NCI-H2081 (cell line): ENCODE measurements at places on chromosomes 2 and 18.
A peak's percentile ranks its signal among the peaks of the same experiment; 100 is the strongest.

DNA sequence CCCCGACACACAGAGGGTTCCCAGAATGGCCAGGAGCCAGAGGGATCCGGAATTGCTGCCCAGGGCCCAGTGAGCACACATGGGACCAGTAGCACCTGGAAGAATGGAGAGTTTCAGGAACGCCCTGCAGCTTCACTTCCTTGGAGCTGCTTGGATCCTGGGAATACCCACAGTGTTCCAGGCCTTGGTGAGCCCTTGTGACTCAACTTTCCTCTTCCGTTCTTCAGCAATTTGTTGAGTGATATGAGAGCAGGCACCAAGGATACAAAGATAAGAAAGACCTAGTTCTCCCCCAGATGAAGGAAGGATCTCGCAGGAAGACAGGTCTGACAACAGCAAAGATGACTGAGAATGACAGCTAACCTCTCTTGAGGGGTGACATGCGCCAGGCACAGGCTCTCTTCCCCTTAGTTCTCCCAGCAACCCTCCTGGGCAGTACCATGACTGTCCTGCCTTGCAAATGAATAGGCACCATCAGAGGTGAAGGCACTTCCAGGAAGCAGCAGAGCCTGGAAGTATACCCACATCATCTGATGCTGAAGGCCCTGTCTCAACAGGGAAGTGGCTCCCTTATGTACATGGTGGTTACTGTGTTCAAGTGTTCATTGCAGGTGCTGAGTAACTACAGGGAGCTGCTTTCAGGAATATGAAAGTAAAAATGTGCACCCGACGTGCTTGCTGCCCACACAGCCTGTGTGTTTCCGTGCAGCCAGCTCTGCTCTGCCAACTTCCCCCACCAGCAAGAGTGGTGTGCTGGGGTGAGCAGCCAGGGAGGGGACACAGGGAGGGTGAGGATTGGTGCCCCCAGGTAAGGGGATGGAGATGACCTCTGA is 116.2 kb downstream of the STPG4 start:
- DNase-seq: no peak

- DNase-seq: no peak
Measured at GRCh38 chr2:227655454-227655853, 11.2 kb upstream of the SCYGR5 start.

DNA sequence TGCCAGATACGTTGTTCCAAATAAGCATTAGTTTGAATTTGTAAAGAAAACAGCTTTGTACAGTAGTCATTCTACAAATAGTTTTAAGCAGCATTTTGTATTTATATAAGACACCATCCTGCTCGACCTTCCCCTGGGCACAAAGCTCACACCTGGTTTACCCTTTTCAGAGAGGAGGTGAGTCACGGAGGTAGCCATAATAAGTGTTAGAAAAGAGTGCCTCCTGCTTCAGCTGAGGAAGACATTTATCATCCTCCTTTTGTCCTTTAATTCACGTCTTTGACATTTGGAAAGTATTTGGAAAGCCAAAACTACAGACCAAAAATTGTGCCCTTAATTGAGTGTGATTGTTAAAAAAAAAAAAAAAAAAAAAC is 6.8 kb downstream of the RAB12 start:
- DNase-seq: peak; percentile 30

GRCh38 chr2:50752237-50752636 is 279.7 kb downstream of the NRXN1 start:
- DNase-seq: no peak
